MM.1S (cell line): ENCODE measurements at places on chromosomes 12 and 14.
A peak's percentile ranks its signal among the peaks of the same experiment; 100 is the strongest.

GRCh38 chr14:86672080-86672479 is 1142.1 kb downstream of the FLRT2 start:
- no peak for DNase-seq

DNA sequence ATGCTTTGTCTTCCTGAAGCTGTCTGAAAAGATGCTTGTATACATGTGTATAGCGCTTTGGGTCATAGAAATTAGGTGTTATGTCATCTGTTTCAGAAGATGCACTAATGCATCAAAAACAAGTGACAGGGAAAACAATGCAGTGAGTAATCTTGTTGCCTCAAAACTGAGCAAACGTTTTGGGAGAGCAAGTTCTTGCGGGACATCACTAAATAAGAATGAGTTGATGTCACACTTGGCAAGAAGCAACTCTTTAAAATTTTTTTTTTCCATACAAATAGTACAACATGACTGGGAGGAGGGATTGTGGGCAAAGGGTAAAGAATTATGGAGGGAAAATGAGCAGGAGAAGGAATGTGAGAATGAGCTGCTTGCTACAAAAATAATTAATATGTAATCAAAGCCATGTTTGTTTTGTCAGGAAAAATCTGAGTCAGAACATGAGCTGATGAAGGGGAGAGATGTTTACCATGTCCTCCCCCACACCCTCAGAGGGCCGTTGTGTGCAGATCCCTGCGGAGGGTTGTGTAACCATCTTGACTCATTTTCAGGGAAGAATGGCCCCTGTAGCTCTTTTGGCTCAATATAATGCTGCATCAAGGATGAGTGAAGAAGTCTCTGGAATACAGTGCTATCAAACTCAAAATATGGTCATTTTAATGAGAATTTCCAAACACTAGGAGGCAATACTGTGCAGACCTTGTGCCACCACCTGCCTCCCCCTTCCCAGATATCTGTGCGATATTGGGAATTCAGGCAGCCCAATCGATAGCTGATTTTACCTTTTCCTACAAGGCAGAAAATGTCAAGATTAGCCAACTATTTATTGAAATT is 41.4 kb downstream of the BORCS5 start:
- DNase-seq: no peak

DNA sequence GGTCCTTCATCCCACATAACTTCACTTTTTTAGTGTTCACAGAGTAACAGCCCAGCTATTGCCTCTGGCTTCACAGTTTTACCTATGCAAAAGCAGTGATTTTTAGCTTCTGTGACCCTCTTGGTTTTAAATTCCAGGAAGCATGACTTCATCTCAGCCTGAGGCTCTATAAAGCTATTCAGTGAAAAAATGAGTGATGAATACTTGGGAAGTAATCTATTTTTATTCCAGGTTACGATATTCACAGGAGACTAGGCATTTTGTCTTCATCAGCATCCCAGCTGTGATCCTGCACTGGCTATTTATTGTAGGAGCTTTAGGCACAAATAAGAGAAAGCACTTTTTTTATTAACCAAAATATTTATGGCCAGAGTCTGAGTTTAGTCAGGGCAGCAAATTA is 164.8 kb downstream of the SNAPC1 start:
- DNase-seq: no peak

DNA sequence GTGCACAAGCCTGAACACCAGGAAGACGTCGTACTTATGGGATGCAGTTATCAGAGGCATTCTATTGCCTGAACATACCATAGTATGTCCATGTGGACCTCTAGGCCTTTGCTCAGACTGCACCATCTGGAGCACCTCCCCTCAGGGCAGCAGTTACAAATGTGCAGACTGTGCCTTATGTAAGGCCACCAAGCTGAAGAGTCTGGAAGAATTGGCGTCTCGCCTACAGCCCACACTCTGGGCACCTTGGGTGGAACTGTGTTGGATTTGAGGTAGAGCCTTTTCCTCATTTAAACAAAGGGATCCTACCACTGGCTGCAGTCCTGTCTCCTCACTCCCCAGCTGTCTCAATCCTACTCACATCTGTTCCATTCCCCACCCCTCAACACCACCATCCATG is 204.3 kb upstream of the FRMD6 start:
- DNase-seq: no peak

- no peak for DNase-seq
Observed at GRCh38 chr12:116656306-116656705, 81.6 kb downstream of the SPRING1 start.

- no peak for DNase-seq
Observed at GRCh38 chr12:45872446-45872845, 117.9 kb downstream of the SCAF11 start.

GRCh38 chr14:93686268-93686667 is 102.0 kb downstream of the PRIMA1 start:
- DNase-seq: no peak

DNA sequence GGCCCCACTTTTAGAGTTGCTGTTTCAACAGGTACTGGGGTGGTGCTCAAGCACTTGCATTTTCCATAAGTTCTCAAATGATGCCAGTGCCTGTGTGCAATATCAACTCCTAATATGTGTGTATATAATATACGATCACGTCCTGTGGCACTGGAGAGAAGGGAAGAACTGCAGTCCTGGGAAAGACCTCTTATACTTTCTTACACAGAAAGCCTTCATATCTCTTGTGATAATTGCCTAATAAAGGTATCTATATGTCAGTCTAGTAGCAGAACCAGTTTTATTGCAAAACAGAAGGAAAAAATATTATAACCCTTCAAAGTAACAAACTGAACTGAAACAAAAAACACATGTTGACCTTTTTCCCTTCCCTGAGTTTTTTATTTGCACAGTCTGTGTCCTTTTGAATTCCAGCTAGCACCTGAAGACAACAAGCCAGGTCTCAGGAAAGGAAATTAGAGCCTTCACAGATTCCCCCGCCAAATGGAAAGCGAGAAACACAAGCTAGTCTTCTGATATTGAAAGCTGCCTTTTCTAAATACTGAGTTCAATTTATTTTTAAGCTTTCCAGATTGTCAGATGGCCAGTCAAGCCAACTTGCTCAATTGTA is 44.4 kb downstream of the IGF1 start:
- peak; percentile 18 for DNase-seq

DNA sequence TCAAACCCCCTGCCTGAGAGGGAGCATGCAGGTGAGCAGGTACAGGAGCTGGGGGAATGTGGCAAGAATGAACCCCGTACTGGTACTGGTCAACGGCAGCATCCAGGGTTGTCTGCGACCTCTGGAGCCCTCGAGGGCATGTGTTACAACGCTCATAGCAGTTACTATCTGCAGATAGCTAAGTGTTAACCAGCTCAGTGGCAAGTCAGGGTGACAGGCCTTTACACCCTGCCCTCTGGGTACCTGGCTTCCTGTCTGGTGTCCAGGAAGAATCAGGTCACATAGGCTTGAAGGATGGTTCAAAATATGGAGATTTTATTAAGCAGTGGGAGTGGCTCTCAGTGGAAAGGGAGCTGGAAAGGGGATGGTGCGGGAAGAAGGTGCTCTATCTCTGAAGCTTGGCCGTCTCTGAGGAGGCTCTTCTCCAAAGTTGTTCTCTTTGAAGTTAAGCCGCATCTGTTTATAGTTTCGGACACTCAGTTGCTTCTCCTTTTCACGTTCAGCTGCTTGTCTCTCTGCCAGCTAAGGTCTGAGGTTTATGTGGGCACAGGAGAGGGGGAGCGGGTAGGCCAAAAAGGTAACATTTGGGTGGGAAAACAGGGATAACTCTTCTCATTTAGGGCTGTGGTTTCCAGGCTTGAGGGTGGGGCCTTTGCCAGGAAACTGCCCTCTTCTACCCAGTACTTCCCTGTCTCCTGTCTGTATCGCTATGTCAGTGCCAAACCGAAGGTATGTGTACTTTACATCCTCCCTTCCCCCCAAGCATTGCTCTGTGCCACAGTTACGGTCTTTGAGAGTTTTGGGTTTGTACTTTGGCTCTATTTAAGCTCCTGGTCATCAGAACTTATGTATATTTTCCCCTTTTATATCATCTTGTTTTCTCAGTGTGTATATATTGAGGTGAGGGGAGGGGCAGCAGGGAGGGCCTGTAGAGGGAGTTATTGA is 305.8 kb downstream of the RGS6 start:
- DNase-seq: peak; percentile 6

GRCh38 chr14:97218691-97219430 is 421.7 kb downstream of the VRK1 start:
- no peak for DNase-seq

DNA sequence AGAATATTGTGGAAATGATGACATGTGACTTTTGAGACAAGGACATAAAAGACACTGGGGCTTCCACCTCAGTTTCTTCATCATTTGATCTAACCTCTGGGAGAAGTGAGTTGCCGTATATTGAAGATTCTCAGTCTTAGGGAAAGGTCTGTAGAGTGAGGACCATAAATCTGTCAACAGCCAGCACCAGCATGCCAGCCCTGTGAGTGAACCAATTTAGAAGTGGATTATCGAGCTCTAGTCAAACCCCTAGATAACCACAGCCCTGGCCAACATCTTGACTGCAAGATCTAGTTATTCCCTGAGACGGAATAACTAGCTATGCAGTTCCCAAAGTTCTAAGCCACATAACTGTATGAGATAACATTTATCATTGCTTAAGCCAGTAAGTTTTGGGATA is 108.8 kb upstream of the PTPRR start:
- no peak for DNase-seq

- DNase-seq: no peak
Observed at GRCh38 chr12:6266541-6266966, 43.9 kb upstream of the PLEKHG6 start.

GRCh38 chr12:68368327-68368726 is 36.2 kb upstream of the MDM1 start:
- DNase-seq: no peak

- peak; percentile 53 for DNase-seq
Observed at GRCh38 chr14:71591929-71592328, 340.3 kb upstream of the RGS6 start.

GRCh38 chr12:3752741-3753486 is at the start of gene CRACR2A:
TSS of gene CRACR2A (minus strand) at chr12:3753109. CDS start at chr12:3696999, 56,110 bp downstream.
- peak; percentile 86 for DNase-seq

GRCh38 chr12:8948701-8949341 is 624 bp downstream of the M6PR start:
- DNase-seq: peak; percentile 27

DNA sequence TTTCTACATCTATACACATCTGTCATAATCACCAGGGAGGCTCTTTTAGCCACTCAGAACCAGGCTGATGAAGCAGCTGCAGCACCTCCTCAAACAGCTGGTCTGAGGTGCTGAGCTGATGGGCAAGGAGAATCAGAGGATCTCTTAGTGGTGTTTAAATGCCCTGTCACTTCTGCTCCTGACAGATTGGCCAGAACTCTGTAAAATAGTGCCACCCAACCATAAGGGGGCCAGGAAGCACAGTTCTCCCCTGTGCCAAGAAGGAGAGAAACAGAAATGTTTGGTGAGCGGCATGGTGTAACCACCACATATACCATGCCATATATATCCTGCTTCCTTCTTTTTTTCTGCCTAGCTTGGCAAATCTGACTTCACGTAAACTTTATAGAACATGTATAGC is 12.8 kb downstream of the SOCS2 start:
- DNase-seq: no peak

DNA sequence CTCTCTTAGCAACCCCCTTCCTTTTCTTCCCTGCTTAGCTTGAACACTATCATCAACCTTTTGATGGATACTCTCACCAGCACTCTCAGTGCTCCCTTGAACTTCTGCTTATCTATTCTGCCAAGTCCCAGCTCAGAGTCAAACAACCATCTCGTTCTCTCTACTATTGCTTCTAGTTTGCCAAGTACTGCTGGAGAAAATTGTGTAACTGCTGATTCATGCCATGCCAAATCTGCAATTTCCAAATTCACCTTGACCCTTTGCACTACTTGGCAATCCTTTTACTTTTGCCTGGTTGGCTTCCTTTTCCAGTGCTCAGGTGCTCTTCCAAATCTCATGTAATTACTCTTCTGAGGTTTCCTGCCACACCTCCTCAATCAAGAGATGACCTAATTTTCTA is 2.8 kb upstream of the CCDC196 start:
- no peak for DNase-seq

DNA sequence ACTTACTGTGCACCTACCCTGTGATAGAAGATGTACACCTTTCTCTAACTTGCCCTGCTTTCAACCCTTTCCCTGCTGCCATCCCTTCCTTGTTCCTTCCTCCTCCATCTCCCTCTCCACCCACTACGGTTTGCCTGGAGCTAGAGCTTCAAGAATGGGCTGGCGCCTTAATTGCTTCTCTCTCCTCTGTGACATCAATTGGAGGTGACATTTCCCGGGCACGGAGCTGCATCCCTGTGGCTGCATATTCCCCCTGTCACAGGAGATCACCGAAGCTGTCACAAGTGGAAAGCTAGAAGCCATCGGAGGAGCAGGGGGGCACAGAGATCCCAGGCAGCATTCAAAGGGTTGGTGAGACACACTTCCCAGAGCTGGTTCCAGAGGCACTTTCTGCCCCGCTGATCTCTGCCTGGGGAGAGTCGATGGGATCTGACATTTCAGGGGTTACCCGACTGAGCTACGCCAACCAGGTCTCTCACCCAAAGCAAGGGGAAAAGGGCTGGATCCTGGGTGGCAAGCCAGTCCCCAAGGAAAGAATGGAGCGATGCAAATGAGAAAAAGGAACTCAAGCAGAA is 604.9 kb downstream of the MED13L start:
- DNase-seq: no peak

DNA sequence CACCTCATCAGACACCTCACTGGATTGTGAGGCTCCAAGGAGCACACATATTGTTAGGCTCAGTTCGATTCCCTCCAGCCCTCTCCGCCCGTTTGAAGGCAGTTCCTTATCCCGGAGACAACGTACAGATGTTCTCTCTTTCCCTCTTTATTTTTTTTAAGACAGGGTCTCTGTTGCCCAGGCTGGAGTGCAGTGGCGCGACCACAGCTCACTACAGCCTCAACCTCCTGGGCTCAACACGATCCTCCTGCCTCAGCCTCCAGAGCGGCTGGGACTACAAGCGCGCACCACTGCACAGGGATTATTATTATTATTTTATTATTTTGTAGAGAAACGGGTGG is 718 bp upstream of the TROAP start:
- no peak for DNase-seq

DNA sequence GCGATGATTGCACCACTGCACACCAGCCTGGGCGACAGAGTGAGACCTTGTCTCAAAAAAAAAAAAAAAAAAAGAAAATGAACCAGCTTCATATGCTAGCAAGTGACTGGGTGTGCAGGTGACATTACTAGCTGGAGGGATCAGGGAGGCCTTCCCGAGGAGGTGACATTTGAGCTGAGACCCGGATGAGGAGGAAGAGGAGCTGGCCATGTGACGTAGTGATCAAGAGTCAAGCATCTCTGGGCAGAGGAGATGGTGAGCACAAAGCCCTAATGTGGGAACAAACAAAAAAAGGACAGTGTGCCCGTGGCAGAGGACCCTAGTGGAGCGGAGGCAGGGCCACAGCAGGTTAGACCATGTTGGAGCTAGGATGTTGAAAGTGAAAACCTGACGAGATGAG is 3.5 kb upstream of the PTPN6 start:
- DNase-seq: no peak

GRCh38 chr14:59252772-59253500 is 64.5 kb downstream of the DAAM1 start:
- DNase-seq: no peak

GRCh38 chr12:56572288-56572687 is 50.7 kb downstream of the RBMS2 start:
- DNase-seq: no peak
